ENCODE measurements at places on chromosomes 11 and 22. TPM values are rescaled to one million over a fixed set of nuclear protein-coding genes. Genes with fewer than 3 reads are reported as not detected.

GRCh38 chr11:11430431-11430830, 77.4 kb upstream of the CSNK2A3 start:
- no peak for DNase-seq
- H3K4me3 ChIP-seq = no peak overlapping the region
- H3K4me1 ChIP-seq = peaks cover 4% of the 10 kb centered on the region
- no peak overlapping the region for H3K27ac ChIP-seq
- H3K36me3 ChIP-seq = no peaks in the 10 kb centered on the region
- H3K27me3 ChIP-seq = no peaks in the 10 kb centered on the region

DNA sequence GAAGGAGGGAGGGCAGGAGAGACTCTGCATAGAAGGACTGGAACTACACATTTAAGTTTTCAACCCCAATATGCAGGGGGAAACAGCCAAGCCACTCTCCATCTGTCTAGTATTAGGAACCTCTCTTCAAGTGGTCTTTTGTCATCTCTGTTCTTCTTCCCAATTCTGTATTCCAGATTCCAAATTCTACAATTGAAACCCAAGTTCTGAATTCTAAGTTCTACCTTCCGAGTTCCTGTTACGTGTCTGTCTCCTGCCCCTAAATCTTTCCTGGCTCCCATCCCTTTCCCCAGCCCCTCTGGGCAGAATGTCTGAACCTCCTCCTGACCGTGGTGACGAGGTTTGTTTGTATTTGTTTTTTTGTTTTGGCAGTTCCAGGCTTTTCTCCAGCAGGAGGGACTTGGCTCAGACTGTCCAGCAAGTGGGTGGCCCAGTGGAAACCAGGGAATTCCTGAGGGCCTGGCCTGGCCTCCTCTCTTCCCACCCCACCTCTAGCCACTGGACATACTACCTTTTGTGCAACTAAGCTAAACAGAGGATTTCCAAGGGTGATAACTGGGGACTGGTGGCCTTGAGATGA, 1.6 kb upstream of the THOC5 start:
- peaks cover 12% of the 10 kb centered on the region for H3K4me1 ChIP-seq
- H3K36me3 ChIP-seq = no peaks in the 10 kb centered on the region
- H3K27ac ChIP-seq = peak overlapping the region; percentile 73
- no peak overlapping the region for H3K4me3 ChIP-seq
- DNase-seq = peak; percentile 56

DNA sequence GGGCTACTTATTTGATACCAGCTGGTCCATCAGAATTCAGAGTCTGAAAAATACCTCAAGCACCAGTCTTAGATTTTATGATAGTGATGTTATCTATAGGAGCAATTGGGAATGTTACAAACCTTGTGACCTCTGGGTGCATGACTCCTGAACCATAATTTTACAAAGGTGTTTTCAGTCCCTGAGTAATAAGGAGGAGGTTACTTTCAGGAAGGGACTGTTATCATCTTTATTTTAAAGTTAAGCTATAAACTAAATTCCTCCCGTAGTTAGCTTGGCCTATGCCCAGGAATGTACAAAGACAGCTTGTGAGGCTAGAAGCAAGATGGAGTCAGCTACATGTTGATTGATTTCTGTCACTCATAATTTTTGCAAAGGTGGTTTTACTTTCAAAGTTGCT, 101.9 kb downstream of the UVRAG start:
- peaks cover 13% of the 10 kb centered on the region for H3K4me1 ChIP-seq
- DNase-seq = no peak
- no peak overlapping the region for H3K4me3 ChIP-seq

- H3K27ac ChIP-seq = no peak overlapping the region
- no peaks in the 10 kb centered on the region for H3K36me3 ChIP-seq
- H3K4me3 ChIP-seq = no peak overlapping the region
These were observed 16.9 kb upstream of the MUC2 start for GRCh38 chr11:1057806-1058205.

DNA sequence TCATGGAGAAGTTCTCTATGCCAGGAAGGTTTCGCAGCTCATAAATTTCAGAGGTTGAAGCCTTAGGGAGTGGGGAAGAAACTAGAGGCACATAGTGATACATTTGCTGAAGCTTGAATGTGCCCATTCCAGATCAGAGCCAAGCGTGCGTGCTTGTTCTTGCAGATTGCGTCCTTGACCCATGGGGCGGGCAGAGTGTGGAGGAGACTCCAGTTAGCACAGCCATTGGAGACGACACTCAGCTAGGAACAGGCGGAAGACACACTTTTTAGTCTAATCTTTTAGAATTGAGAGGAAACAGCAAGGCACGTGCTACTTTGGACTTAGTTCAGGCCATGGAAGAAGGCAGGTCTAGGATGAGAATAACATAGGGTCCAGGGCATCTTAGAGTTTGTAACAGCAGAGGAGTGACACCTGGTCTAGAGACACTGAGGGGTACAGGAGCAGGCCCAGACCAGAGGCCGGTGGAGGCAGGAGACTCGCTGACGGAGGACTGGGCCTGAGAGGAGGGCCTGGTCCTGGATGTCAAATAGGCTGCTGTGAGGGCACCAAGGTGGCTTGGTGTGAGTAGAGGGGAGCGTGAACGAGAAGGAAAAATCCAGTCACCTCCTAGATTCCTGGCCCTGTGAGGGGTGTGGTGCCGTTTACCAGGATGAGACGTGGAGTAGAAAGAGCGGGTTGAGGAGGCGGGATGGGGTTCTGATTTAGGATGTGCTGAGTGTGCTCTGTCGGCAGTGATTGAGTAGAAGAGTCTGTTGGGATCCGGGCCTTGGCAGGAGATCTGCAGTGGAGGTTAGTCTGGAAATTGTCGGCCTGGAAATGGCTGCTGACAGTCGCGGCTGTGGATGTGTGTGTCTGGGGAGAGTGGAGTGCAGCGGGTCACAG, 154.7 kb downstream of the TBC1D22A start:
- DNase-seq = no peak
- no peaks in the 10 kb centered on the region for H3K4me1 ChIP-seq
- H3K27me3 ChIP-seq = no peaks in the 10 kb centered on the region
- H3K27ac ChIP-seq = no peak overlapping the region

DNA sequence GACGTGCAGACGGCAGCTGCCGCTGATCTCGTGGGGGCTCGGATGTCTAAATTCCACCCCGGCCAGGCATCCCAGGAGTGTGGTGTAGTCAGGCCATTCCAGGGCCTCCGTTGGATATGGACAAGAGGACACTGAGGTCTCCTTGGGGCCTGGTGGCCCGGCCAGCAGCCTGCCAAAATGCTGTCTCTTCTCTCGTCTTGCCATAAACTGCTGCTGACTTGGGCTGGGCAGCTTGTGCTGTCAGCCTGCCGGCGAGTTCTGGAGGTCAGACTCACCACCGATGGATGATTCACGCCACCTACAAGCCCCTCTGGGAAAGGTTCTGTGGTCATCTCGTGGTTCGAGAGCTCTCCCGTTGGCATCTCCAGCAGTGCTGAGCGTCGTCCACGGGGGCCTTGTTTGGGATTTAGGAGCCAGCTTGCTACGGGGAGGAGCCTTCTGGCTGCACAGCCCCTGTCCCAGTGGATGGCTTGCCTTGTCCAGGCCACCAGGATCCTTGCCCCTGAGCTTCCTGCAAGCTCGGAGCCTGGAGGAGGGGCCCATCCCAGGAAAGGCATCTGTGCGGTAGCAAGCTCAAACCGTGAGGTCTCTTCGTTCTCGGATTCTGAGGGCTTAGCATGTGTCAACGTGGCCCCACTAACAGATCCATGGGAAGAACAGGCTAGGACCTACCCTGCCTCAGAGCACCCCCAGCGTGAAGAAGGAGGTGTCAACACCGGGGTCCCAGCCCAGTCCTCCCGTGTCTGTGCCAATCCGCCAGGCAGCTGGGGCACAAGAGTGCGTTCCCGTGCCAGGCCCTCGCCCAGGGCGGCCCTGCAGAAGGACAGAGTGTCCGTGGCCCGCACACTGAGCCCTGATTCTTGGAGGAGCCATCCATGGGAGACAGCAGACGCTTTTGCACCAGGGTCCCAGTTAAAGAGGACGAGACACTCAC, 1114.1 kb downstream of the BRD1 start:
- no peak overlapping the region for H3K4me3 ChIP-seq
- no peaks in the 10 kb centered on the region for H3K4me1 ChIP-seq
- H3K27ac ChIP-seq = no peak overlapping the region

GRCh38 chr22:20253161-20253560, 15.0 kb downstream of the RTN4R start:
- H3K4me3 ChIP-seq = no peak overlapping the region
- no peak overlapping the region for H3K27ac ChIP-seq
- no peaks in the 10 kb centered on the region for H3K36me3 ChIP-seq
- no peak for DNase-seq

- H3K4me3 ChIP-seq = no peak overlapping the region
- no peak for DNase-seq
- no peak overlapping the region for H3K27ac ChIP-seq
- H3K27me3 ChIP-seq = no peaks in the 10 kb centered on the region
- H3K36me3 ChIP-seq = no peaks in the 10 kb centered on the region
These were observed 25.1 kb downstream of the ADAMTS8 start for GRCh38 chr11:130403271-130403804.

DNA sequence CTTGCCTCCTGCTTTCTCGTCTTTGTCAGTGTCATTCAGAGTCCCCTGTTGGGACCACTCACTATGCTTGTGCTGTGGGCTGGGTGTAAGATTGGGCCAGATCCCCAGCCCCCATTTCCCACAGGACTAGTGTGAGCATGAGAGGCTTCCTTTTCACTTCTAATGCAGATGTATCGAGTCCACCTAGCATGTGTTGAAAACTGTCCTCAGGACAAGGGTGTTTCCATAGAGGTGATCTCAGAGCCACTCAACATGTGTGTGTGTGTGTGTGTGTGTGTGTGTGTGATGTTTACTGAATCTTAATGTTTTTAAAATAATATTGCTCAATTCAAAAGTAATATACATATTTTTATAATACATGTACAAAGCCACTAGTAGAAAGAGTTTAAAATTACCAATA, 11.4 kb upstream of the CD44 start:
- H3K4me3 ChIP-seq = no peak overlapping the region
- no peaks in the 10 kb centered on the region for H3K4me1 ChIP-seq
- no peaks in the 10 kb centered on the region for H3K27me3 ChIP-seq
- H3K36me3 ChIP-seq = no peaks in the 10 kb centered on the region
- DNase-seq = no peak

- H3K36me3 ChIP-seq = no peaks in the 10 kb centered on the region
- DNase-seq = no peak
- H3K4me1 ChIP-seq = no peaks in the 10 kb centered on the region
- peaks cover 4% of the 10 kb centered on the region for H3K27me3 ChIP-seq
- no peak overlapping the region for H3K27ac ChIP-seq
These were observed 70.2 kb downstream of the CYTH4 start for GRCh38 chr22:37352481-37352880.

GRCh38 chr11:111603611-111604130, 1.4 kb downstream of the SIK2 start:
- DNase-seq = no peak
- peaks cover 23% of the 10 kb centered on the region for H3K4me1 ChIP-seq
- no peaks in the 10 kb centered on the region for H3K36me3 ChIP-seq
- H3K4me3 ChIP-seq = peak overlapping the region; percentile 6

- DNase-seq = no peak
- H3K36me3 ChIP-seq = no peaks in the 10 kb centered on the region
- H3K27ac ChIP-seq = no peak overlapping the region
- H3K27me3 ChIP-seq = no peaks in the 10 kb centered on the region
These were observed 10.8 kb upstream of the CD81 start for GRCh38 chr11:2366276-2366675.

- no peaks in the 10 kb centered on the region for H3K4me1 ChIP-seq
- H3K27me3 ChIP-seq = no peaks in the 10 kb centered on the region
- no peak for DNase-seq
- H3K27ac ChIP-seq = no peak overlapping the region
These were observed 90.8 kb downstream of the PHF21B start for GRCh38 chr22:44918925-44919392.

- no peak within 1 kb of the TSS for H3K4me3 ChIP-seq
- peaks cover 9% of the 10 kb centered on the region for H3K27me3 ChIP-seq
- peak; percentile 27 for DNase-seq
- no peaks in the 10 kb centered on the region for H3K36me3 ChIP-seq
These were observed at the start of gene CRYBB1 for GRCh38 chr22:26617271-26618199. CRYBB1 (minus strand) TSS chr22:26618027; CDS start chr22:26616319, 1,708 bp downstream.

DNA sequence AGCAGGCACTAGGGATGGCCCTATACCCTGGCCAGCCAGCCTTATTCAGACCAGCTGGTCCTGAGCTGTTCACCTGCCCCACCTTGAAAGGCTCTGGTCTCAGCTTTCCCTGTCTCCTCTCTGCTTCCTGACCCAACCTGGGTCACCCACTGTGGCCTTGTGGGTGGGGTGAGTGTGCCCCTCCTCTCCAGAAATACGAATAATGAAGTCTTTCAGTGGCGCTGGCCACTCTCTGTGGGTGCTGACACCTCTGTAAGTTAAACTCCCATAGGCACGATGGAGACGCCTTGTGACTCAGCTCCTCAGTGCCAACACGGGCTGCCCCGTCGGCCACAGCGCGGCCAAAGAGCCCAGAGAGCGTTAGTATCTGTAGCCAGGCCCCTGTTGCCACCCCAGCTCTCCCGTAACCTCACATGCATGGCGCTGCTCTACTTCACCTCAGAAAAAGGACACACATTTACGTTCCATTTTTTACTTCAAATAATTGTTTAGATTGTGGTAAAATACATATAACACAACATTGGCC, 74.6 kb upstream of the SEPTIN5 start:
- no peak for DNase-seq
- no peaks in the 10 kb centered on the region for H3K27me3 ChIP-seq
- H3K4me1 ChIP-seq = no peaks in the 10 kb centered on the region
- no peak overlapping the region for H3K4me3 ChIP-seq

DNA sequence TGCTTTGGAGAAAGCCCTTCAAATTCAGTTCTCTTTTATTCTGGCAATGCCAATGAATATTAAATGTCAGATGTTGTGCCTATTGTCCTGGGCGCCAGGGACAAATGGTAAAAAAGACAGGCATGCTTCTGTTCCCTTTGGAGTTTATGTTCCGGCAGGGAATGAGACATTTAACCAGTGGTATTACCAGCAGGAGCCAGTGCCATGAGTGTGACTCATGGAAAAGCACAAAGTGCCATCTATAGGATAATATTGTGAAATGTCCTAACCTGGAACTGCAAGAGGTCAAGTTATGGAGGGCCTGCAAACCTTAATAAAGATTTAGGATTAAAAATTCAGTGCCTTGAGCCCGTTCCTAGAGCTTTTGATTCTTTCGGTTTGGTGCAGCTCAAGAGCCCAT, 39.5 kb downstream of the REXO2 start:
- H3K27me3 ChIP-seq = no peaks in the 10 kb centered on the region
- no peak overlapping the region for H3K27ac ChIP-seq
- no peaks in the 10 kb centered on the region for H3K4me1 ChIP-seq
- H3K4me3 ChIP-seq = no peak overlapping the region
- no peaks in the 10 kb centered on the region for H3K36me3 ChIP-seq

GRCh38 chr11:61092908-61093763, 9.2 kb upstream of the CD5 start:
- H3K36me3 ChIP-seq = no peaks in the 10 kb centered on the region
- no peak for DNase-seq
- no peak overlapping the region for H3K27ac ChIP-seq
- no peaks in the 10 kb centered on the region for H3K4me1 ChIP-seq

Gene CASP4
- total RNA-seq = 55.5 TPM

Gene SLC29A2
- total RNA-seq = 2.3 TPM

Gene MYO18B
- 0.48 TPM for total RNA-seq

Gene CABP4
- not detected for total RNA-seq

Gene RIMBP3B
- not detected for total RNA-seq

Gene LRRC74B
- not detected for total RNA-seq

Gene BEST1
- total RNA-seq = 3.7 TPM
